ENCODE measurements at places on chromosomes 11 and 22.
A peak's percentile ranks its signal among the peaks of the same experiment; 100 is the strongest.

DNA sequence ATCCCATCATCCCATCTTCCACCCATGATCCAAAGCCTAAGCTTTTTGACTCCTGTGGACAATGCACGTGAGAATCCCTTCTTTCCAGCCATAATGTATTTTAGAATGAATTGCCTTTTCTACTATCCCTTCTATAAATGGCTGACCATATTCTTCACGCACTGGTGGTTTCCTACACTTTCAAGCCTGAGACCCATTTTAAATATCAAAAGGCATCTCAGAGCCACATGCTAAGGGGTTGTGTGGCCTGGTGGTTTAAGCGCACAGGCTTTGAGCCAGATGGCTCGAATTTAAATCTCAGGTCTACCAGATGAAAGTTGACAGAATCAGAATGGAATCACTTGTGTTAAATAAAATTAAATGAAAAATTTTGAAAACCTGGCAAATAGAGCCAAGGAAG is 54.5 kb downstream of the C11orf91 start:
- no peak for DNase-seq

DNA sequence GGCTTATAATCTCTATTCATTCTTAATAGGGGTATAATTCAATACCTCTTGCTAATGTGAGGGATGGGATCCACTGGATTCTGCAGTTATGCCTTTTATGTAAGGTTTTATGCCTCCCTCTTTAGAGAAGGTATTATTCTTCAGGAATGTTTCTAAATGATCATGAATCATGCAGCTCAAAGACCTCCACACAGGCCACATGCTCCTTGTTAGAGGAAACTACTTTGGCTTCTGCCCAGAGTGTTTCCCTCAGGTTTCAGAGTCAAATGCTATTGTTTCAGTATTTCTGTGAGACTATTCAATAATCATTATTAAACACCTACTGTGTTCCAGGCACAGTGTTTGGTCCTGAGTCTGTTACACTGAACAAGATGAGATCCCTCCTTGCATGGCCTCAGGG is 115.9 kb downstream of the RAB38 start:
- DNase-seq: peak; percentile 14

DNA sequence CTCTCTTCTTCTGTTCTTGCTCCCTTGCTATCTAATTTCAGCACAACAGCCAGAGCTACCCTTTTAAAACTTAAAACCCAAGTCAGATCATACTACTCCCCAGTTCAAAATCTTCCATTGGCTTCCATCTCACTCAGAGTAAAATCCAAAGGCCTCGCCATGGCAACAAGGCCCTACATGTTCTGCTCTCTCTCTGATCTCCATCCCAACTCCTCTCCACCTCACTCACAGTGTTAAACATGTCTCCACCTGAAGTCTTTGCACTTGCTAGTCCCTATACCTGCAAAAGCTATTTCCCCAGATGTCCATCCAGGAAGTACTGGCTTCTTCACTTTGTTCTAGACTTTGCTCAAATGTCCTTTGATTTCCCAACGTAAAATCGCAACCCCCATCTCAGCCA is 3.0 kb upstream of the GRAP2 start:
- DNase-seq: no peak

- DNase-seq: peak; percentile 94
Measured at GRCh38 chr22:21816787-21817496, 50.5 kb downstream of the MAPK1 start.

DNA sequence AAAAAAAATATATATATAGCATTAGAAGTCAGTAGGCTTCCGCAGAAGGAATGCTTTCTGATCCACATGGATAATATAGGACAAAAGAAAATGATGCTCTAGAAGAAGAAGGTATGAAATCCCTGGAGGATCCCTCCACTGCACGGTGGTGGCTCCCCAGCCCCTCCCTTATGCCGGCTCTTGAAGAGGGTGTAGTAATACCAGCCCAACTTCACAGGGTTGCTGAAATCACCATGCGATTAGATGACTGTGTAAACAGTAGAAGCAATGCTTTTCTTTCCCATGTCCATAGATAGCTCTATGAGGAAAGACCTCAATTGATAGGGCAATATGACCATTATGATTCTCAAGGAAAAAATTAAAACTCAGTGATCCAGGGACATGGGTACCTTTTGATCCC is 3.2 kb upstream of the ETS1 start:
- DNase-seq: no peak

DNA sequence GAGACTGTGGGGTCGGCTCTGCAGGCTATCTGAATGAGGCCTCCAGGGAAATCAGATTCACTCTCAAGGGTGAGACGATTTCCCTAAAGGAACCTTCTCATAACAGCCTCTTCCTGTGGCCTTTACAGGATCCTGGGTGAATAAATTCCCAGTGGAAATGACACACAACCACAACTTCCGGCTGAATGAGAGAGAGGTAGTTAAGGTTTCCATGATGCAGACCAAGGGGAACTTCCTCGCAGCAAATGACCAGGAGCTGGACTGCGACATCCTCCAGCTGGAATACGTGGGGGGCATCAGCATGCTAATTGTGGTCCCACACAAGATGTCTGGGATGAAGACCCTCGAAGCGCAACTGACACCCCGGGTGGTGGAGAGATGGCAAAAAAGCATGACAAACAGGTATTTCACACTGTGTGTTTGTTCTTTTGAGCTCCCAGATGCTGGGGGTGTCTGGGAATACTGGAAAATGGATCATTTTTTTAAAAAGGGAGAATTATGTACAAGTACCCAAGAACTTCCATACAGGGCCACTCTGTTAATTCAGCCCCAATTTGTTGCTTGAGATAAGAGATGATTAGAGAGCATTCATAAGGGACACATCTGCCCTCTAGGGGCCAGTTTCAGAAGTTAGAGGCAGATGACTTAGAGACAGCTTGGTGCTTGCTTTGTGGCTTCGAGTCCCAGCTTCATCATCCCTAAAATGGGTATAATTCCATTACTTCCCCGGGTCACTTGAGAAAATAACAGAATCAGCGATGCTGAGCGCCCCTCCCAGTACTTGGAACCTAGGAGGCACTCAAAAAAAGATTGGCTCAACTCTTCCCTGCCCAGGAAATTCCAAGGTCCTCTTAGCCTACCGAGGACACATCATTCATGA is 10.2 kb downstream of the SERPIND1 start:
- peak; percentile 79 for DNase-seq

- DNase-seq: no peak
Measured at GRCh38 chr11:69539416-69540117, 58.1 kb downstream of the LINC01488 start.

DNA sequence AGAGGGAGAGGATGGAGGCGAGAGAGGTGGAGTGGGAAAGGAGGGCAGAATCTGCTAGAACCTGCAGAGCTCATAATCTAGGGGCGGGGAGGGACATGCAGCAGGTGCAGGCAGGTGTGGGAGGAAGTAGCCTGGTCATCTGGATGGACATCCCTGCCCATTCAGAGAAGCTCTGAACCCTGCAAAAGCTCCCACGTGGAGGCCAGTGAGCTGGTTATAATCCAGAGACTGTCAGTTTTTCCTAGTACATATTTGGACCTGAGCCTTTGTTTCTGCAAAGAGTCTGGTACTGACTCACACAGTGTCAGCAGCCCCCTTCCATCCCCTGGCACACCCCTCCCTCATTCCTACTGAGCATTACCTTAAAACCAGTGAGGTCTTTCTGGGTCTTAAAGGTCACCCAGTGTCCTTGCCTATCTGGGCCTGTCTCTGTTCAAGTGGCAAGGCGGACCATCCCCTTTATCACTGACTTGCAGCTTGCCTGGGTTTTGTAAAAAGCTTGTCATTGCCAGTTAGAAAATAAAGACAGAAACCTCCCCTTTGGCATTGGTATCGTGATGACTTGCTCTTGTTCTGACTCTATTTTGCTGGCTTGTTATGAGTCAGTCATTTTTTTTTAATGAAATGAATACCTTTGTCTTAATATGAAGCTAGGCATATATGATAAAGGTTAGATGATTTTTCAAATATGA is 26.1 kb downstream of the PTPRJ start:
- peak; percentile 86 for DNase-seq

- DNase-seq: no peak
Measured at GRCh38 chr11:64285885-64286800, 495 bp downstream of the GPR137 start.

DNA sequence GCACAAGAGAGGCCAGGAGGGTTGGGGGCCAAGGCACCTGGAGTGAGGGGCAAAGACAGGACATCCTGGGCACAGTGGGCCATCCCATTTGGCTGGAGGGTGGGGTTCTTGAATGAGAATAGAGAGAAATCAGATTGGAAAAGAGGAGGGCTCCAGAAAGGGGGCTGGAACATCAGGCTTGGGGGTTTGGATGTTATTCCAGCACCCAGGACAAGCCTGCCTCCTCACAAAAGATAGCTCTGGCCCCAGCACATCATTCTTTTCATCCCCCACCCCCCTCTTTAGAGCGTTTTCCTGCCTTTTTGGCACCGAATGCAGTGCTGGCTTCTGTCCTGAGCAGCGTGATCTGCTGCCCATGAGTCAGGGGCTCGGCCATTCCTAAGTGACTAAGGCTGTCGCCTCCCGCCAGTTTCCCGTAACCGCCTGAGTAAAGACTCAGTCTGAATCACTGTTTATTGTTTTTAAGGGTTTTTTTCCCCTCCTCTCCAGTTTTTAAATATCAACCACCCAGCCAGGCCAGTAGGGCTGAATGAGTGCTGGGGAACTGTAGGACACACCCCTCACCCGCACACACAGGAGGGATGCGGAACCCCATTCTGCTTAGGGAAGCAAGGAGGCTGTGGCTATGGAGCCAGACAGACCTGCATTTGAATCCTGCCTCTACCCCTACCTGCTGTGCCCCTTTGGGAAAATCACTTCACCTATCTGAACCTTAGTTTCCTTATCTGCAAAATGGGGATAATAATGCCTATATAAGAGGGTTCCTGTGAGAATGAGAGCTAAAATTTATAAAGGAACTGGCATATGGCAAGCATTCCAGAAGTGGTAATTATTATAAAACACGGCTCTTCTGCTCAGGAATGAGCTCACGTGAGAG is 32.4 kb upstream of the NAV2 start:
- DNase-seq: peak; percentile 99

DNA sequence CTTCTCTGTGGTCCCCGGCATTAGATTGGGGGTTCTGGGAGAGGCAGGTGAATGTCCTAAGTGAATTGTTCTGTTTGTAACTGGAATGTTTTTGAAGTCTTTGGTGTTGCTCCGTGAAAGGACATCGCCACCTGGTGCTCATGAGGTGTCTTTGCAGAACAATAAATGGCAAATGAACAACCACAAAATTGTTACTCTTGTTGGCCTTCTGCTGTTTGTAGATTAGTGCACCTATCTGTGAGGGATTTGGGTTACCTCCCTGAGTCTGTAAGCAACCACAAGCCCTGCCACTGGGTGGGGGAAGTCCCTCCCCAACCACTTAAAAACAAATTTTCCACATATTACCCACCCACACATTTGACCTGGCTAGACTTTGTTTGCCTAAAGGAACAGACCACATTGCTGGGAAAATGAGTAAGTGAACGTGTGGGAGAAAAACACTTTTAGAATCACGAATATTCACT is 4.7 kb downstream of the MPEG1 start:
- peak; percentile 70 for DNase-seq

DNA sequence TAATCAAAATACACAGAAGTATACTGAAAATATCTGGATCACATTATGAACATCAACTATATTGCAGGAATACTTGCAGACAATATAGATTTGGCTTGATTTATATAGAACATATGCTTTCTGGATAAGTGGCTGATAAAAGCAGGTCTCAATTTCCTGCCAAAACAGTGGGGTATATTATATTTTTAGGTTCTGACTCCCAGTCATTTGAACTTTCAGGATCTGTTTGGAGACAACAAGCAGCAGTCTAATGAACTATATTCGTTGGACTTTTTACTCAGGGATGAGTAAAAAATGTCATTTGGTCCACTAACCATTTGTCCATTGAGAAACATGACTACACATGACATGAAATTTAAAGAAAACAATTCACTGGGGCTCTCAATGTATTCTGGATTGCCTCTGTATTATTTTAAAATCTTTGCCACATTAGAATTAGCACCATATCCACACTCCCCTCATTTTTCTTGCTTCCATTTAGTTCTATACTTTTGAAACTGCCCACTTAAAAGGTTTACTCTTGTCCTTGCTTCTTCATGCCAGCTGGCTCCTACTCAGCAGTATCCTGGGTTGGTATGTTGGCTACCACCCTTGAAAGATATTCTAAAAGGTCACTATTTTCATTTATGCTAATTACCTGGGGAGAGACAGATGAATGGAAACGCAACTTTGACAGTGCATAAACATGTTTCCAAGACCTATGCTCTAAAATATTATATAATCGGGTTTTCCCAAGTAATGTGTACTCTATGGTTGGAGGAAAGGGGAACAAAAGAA is 153.0 kb downstream of the APOL5 start:
- DNase-seq: no peak

GRCh38 chr11:122795307-122795706 is 43.0 kb upstream of the CRTAM start:
- DNase-seq: no peak

DNA sequence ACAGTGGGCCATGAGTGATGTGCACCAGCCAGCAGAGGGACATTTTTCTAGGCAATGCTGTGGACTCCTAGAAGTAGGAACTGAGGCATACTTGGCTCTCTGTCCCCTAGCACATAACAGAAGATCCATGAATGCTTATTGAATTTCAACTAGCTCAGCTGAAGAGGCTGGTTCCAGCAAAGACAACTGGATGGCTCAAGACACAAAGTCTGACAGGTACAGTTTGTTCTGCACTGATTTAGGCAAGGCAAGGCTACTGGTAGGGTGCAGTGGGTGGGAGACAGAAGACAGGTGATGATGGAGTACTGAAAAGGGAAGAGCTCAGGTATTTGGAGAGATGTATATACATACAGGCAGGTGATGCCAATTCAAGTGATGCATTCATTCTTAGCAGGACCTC is 72.4 kb upstream of the USP47 start:
- no peak for DNase-seq

GRCh38 chr11:95625164-95625900 is 164.2 kb downstream of the FAM76B start:
- DNase-seq: no peak

DNA sequence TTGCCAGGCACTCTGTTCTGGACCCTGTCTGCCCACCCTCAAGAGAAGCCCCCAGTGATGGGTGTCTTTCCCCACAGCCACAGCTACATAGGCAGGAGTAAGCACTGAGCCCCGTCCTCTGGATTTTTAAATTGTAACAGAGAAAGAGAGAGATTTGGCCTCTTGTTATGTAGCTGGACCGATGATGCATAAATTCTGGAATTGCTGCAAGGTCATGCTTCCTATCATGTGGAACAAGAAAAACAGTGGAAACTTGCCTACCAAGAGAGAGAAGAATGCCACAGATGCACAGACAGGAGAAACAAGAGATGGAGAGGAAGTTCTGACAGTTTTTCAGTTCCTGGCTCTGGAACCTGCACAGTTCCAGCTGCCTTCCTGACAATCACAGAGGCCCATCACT is 150.2 kb downstream of the ETS1 start:
- peak; percentile 53 for DNase-seq

Measured in fibroblast of mammary gland (primary cell).